H4 (cell line): ENCODE measurements at places on chromosomes 13 and 19. TPM values are rescaled to one million over a fixed set of nuclear protein-coding genes. Genes with fewer than 3 reads are reported as not detected.

DNA sequence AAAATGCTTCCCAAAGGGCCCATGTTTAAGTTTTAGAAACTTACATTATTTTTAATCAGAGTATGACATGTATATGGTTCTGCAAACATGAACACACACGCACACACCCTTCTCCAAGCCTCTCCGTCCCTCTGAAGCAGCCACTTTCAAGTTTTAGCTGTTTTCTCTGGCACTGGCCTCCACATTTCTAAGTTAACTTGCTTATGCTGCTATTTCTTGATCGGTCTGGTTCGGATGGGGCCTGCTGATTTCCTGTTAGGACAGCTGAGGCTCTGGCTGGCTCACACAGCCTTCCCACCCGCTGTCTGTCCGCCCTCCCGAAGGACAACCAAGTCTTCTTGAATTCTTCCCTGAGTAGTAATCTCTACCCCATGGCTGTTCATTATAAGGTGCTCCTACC is 4.4 kb downstream of the SPC24 start:
- no peak for DNase-seq

DNA sequence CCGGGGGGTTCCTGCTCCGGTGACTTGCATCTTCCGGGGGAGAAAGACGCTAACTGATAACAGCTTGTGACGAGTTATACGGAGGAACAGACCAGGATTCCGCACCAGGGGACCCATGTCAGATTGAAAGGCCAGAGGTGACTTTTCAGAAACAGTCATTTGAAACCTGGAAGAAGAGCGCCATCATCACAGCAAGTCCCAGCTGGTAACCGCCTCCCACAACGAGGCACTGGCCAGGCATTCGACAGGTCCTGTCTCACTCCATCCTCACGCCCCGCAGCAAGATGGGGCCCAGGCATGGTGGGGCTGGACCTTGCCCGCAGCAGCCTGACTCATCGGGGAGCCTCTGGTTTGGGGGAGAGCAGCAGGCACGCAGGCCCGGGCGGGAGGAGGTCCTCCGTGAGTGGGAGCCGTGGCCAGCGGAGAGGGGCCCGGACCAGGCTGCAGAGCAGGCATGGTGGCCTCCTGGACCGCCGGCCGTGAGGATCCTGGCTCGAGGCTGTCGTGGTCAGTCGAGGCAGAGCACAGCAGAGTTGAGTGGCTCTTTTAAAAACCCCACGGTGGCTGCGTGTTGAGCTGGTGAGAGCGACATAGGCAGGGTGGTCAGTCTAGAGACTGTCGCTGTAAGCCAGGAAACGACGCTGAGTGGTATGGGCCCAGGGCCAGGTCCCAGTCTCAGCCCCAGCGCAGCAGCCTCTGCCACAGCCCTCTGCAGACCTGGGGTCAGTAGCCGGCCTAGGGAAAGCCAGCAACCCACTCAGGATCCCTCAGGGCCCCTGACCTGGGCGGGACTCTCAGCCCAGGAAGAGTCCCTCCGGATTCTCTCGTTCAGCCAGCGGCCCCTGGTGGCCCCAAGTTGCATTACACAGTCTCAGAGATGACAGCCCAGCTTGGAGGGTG is 94.9 kb upstream of the MCF2L start:
- DNase-seq: peak; percentile 21

DNA sequence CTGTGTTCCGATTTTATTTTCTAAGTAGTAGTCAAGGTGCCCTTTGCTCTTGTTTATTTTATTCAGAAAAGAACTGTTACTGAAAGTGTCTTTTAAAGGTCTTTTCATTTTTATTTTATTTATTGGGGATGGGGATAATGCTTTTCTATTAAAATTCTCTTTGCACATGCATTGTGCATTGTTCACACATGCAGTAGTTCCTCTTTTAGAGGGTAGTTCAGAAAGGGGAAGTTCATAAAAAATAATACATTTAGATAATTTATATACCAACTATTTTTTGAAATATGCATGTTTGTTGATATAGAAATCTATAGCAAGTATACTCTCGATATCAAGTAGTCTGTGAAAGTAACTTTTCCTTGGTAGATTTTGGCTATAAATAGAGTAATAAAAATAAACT is 3.5 kb downstream of the GPC5 start:
- no peak for DNase-seq

- no peak for DNase-seq
Observed at GRCh38 chr19:31501427-31502195, 152.4 kb upstream of the TSHZ3 start.

GRCh38 chr13:44340508-44340907 is 33.1 kb upstream of the SERP2 start:
- DNase-seq: no peak

GRCh38 chr19:10800488-10800887 is 35.5 kb downstream of the TMED1 start:
- DNase-seq: no peak

RNF17 gene
- not detected in 2 replicates for total RNA-seq
